ENCODE measurements at places on chromosomes 3 and 15. TPM values are rescaled to one million over a fixed set of nuclear protein-coding genes. Genes with fewer than 3 reads are reported as not detected.

DNA sequence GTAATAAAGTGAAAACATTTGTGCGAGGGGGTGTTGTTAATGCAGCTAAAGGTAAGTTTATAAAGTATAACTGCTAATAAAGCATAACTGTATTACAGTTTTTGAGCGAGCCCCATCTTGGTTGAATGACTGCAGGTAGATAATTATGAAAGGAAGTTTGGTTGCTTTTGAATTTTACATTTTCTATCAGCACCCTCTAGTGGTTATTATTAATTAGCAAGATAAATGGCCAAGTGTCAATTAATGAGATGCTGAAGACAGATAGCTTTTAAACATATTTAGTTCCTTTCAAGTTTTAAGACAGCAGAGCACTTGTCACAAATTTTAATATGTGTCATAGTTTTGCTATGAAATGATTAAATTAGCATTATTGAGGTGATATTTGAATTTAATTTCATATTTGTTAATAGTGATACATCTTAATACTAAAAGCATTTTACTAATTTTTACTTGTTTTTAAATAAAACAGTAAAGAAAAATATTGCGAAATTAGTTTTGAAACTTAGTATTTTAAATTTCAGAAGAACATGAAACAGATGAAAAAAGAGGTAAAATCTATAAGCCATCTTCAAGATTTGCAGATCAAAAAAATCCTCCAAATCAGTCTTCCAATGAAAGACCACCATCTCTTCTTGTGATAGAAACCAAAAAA is 15.1 kb downstream of the U2SURP start:
- DNase-seq: peak; percentile 21

GRCh38 chr3:155078711-155079467 is 1.2 kb upstream of the MME start:
- DNase-seq: peak; percentile 28

- DNase-seq: peak; percentile 45
Measured at GRCh38 chr3:42901073-42901415, 4.9 kb upstream of the ZNF662 start.

RNF168 gene
- 22.8 TPM for total RNA-seq

CIDEC gene
- total RNA-seq: not detected

VIPR1 gene
- 0.15 TPM for total RNA-seq

ZNF592 gene
- total RNA-seq: 6.2 TPM
